ENCODE measurements at places on chromosomes 16 and 17.
A peak's percentile ranks its signal among the peaks of the same experiment; 100 is the strongest.

- DNase-seq, result no peak
These were observed 3.7 kb downstream of the PEMT start for GRCh38 chr17:17587614-17588337.

DNA sequence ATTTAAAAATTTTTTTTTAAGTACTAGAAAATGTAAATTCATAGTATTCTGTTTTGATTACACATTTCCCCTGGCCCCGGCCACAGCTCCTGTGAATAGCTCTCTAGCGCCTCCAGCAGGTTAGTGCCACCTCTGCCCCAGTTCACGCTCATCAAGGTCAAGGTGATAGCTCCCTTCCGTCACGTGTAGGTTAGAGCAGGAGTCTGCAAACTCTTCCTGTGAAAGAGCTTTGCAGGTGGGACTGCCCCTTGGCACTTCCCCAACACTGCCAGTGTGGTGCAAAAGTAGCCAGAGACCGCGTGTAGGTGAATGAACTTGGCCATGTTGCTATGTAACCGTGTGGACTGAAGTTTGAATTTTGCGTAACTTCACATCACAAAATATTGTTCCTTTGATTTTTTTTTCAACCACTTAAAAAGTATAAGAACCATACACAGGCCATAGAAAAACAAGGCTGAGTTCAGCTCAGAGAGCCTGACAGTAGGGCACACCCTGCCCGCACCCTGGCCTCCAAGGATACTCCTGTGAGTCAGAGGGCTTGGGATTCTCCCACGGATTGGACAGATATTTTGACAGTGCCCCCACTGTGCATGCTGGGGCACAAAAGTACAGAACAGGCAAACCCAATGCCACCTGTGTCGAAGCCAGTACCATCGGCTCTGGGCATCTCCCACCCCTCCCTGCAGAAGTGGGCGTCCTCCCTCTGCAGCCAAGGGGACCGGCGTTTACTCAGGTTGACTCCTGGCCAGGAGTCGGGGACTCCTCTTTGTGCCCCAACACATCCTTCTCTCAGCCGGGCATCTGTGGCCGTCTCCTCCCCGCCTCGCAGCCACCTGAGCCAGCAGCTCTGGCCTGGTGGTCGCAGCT lies 92.0 kb upstream of the CHMP6 start:
- peak; percentile 91 for DNase-seq

DNA sequence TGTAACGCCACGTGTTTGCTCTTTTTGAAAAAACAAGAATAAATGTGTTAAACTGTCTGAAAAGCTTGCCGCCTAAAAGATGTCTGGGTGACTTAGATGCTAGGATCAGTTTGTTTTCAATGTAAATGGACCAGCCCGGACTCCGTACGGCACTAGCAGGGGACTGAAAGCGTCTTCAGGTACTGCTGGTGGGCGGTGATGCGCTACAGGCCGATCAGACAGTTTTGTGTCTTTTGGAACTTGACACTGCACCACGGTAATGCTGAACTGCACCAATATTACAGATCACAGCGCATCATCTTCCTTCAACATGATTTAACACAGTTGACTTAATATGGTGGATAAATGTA lies 727 bp upstream of the MBTPS1 start:
- DNase-seq, result no peak

DNA sequence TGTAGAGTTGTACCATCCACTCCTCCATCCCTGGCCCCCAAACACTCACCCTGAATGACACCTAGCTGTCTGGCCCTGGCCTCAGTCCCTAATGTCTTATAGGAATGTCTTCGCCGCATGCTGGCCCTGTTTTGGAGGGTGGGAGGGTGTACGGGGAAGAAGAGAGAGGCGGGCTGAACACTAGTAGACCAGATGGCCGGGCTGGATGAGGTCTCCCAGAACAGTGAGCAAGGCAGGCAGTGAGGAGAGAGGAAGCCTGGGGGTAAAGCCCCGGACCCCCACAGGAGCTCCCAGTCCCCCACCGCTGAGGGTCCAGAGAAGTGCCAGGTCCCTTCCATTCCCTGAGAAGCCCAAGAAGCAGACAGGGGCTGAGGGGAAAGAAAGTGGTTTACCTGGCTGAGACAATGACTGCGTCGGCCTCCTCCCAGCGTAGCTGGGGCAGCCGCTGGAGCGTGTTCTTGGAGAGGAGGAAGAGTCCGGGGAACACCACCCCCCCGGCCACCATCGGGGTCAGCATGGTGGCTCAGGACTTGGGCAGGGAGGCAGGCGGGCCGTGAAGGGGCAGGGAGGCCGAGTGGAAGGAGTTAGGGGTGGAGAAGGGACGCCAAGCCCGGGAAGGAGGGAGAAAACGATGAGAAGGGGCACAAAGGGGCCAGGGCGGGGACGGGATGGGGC lies 923 bp downstream of the TLCD3B start:
- DNase-seq, result no peak

DNA sequence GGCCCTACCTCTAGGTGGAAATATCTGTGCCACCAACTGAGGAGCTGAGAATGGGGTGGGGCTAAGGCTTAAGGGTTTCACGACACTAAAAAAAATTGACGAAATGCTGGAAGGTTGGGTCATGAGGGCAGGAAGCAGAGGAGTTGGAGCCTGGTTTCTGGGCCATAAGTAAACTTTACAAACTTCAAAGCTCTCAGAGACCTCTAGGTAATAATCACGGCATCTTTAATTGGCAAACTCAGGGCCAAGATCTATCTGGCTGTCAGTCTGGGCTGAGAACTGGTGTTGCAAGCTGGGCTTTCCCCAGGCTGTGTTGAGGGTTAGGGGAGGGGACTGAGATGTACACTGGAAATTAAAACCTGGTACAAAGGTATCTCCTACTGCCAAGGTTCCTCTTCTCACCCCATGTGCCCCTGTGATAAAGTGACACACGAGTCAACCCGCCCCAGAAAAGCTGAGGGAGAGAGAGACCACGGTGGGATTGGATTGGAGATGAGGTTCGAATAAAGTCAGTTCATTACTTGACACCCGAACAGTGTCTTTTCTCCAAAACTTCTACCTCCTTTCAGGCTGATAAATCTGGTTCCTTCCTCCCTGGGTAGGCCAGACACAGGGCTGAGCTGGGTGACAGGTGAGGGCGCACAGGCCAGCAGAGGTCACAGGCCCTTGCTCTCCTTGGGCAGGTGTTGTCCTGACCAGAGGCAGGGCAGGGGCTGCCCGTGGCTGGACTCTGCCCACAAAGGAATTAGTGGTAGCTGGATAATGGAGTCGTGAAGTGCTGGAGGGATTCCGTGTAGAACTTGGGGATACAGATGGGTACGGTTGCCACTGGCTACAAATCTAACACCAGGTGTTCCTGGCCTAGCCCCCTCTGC lies 4.0 kb upstream of the ZNF768 start:
- no peak for DNase-seq

Measured in activated naive CD4-positive, alpha-beta T cell treated with anti-CD3 and anti-CD28 coated beads, Interleukin-2, amount 10 ng/mL, durations not matched to agents 7 days and 5 days (primary cell).